ENCODE measurements at places on chromosomes 11 and 22.

DNA sequence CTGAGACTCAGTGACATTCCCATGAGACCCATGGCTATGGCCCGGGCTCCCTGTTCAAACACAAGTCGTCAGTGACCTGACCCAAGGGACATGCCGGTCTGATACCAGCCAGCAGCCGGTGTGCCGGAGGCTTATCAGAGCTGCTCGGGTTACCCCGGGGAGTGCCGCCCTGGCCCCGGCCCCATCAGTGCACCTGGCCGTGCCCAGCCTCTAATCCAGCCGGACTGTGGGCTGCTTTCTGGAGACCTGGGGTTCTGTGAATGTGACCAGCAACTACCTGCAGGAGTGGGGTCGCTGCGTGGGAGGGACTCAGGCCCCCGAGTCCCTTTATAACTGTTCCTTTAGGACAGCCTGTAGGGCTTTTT, 52.7 kb downstream of the LINC01488 start:
- H3K36me3 ChIP-seq, result no peaks in the 10 kb centered on the region
- no peak overlapping the region for H3K4me3 ChIP-seq
- H3K27me3 ChIP-seq, result no peaks in the 10 kb centered on the region

GRCh38 chr11:93128574-93128973, 69.2 kb downstream of the SLC36A4 start:
- no peaks in the 10 kb centered on the region for H3K36me3 ChIP-seq
- no peaks in the 10 kb centered on the region for H3K4me1 ChIP-seq
- no peak overlapping the region for H3K4me3 ChIP-seq
- peaks cover 3% of the 10 kb centered on the region for H3K27me3 ChIP-seq

- peak overlapping the region; percentile 47 for H3K4me3 ChIP-seq
- H3K36me3 ChIP-seq, result peaks cover 4% of the 10 kb centered on the region
- H3K27me3 ChIP-seq, result no peaks in the 10 kb centered on the region
- peak overlapping the region; percentile 78 for H3K27ac ChIP-seq
- H3K4me1 ChIP-seq, result peaks cover 67% of the 10 kb centered on the region
- no peak for DNase-seq
These were observed 789 bp upstream of the KDM2A start for GRCh38 chr11:67118181-67118766.

DNA sequence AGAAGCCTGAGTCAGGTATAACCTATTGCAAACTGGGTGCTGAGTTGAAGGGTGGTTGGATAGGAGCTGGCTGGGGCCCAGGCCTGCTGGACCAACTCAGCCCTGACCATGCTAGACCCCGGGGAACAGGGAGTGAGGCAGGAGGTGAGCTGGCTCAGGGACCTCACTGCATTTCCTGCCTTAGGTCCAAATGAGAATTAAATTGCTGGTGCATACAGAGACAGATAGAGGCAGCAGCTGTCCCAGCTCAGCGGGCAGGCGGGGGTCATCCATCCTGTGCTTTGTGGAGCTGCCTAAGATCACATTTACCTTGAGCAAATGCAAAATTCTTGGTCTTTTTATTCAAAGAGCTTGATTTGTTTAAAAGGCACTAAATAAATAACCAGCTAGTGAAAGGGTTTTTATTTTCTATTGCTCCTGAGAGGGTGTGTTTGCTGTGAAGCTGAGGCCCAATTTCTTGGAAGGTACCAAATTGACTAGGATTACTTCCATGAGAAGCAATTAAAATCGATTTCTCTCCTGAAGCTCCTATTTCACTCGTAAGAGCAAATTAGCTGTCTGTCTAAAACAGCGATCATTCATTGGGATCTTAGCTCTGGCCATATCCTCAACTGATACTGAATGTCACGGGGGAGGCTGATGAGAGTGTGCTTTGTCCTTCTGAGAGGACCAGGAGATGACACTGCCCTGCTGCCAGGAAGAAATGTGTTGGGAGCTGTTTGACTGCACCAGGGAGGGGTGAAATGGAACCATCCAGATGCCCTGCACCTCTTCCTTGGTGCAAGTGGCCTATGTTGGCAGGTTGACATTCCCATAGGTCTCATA, 24.9 kb downstream of the USH1C start:
- H3K36me3 ChIP-seq, result no peaks in the 10 kb centered on the region
- no peaks in the 10 kb centered on the region for H3K27me3 ChIP-seq
- H3K4me1 ChIP-seq, result no peaks in the 10 kb centered on the region
- H3K4me3 ChIP-seq, result no peak overlapping the region

DNA sequence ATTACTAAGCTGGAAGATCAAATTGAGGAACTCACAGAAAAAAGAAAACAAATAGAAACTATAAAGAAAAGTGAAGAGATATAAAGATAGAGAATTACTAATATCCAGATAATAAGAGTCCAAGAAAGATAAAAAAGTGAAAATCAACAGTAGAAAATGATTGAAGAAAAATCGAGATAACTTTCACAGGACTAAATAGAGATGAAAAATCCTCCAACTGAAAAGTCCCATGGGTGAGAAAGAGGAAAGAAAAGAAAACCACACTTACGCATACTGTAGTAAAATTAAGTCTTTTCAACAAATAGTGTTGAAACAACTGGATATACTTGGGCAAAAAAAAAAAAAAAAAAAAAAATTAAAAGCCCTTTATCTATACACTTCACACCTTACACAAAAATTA, 60.0 kb downstream of the ENTHD1 start:
- H3K27me3 ChIP-seq, result peaks cover 8% of the 10 kb centered on the region
- H3K4me3 ChIP-seq, result no peak overlapping the region
- H3K4me1 ChIP-seq, result no peaks in the 10 kb centered on the region
- no peaks in the 10 kb centered on the region for H3K36me3 ChIP-seq
- no peak overlapping the region for H3K27ac ChIP-seq
- DNase-seq, result no peak

GRCh38 chr11:18709414-18709813, 10.8 kb downstream of the TMEM86A start:
- peaks cover 18% of the 10 kb centered on the region for H3K4me1 ChIP-seq
- H3K27me3 ChIP-seq, result peaks cover 27% of the 10 kb centered on the region
- H3K4me3 ChIP-seq, result no peak overlapping the region
- no peak for DNase-seq
- no peak overlapping the region for H3K27ac ChIP-seq
- no peaks in the 10 kb centered on the region for H3K36me3 ChIP-seq

GRCh38 chr11:46590740-46591605, 2.9 kb downstream of the AMBRA1 start:
- no peak for DNase-seq
- no peak overlapping the region for H3K27ac ChIP-seq
- H3K4me1 ChIP-seq, result peaks cover 17% of the 10 kb centered on the region
- no peaks in the 10 kb centered on the region for H3K27me3 ChIP-seq

- H3K27me3 ChIP-seq, result no peaks in the 10 kb centered on the region
- H3K4me1 ChIP-seq, result no peaks in the 10 kb centered on the region
- no peak overlapping the region for H3K27ac ChIP-seq
- H3K4me3 ChIP-seq, result no peak overlapping the region
- no peak for DNase-seq
These were observed 21.7 kb downstream of the RASSF10 start for GRCh38 chr11:13030857-13031256.

DNA sequence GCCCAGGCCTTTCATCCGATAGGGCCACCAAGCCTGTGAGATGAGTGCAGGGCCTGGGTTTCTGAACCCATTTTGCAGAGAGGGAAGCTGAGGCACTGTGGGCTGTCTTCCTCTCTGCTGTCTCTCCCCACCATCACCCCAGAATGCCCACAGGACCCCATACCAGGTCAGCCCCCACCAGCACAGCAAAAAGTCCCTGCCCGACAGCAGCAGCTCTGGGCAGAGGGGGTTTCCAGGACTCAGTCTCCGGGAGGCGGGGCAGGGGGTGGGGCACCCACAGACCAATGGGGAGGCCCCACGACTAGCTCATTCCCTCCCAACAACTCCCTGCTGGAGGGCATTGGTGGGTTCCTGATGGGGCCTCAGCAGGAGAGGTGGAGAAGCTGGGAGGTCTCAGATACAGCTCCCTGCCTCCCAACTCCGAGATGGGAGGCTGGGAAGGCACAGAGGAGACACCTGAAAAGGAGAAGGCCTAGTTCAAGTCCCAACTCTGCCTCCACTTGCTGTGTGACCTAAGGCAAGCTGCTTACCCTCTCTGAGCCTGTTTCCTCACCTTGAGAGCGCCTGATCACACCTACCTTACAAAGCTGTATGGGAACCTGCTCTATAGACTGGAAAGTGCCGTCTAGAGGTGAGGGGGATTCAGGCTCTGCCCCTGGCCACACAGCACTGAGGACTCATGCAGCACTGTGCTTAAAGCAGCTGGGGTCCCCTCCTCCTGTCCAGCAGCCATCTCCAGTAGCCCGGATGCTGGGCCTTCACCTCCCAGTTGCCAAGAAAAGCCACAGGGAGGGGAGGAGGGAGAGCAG, 3.5 kb downstream of the CBX7 start:
- H3K27me3 ChIP-seq, result peaks cover 11% of the 10 kb centered on the region
- peak; percentile 40 for DNase-seq
- H3K27ac ChIP-seq, result no peak overlapping the region
- H3K4me3 ChIP-seq, result no peak overlapping the region
- peaks cover 2% of the 10 kb centered on the region for H3K36me3 ChIP-seq

- peak overlapping the region; percentile 87 for H3K27ac ChIP-seq
- H3K36me3 ChIP-seq, result no peaks in the 10 kb centered on the region
- H3K27me3 ChIP-seq, result no peaks in the 10 kb centered on the region
- H3K4me3 ChIP-seq, result no peak overlapping the region
These were observed 21.2 kb upstream of the PSMA1 start for GRCh38 chr11:14541192-14541947.

GRCh38 chr11:123692961-123693360, 38.5 kb upstream of the SCN3B start:
- DNase-seq, result no peak
- no peaks in the 10 kb centered on the region for H3K36me3 ChIP-seq
- no peak overlapping the region for H3K27ac ChIP-seq

GRCh38 chr11:46105134-46105628, 16.1 kb downstream of the PHF21A start:
- peaks cover 8% of the 10 kb centered on the region for H3K4me1 ChIP-seq
- no peak overlapping the region for H3K4me3 ChIP-seq
- no peak for DNase-seq
- H3K27me3 ChIP-seq, result no peaks in the 10 kb centered on the region

- DNase-seq, result no peak
- H3K4me3 ChIP-seq, result no peak overlapping the region
- peaks cover 9% of the 10 kb centered on the region for H3K27me3 ChIP-seq
- H3K36me3 ChIP-seq, result no peaks in the 10 kb centered on the region
These were observed 47.9 kb downstream of the ZNF280B start for GRCh38 chr22:22460635-22461034.

- H3K4me1 ChIP-seq, result peaks cover 5% of the 10 kb centered on the region
- H3K27ac ChIP-seq, result no peak overlapping the region
- H3K4me3 ChIP-seq, result no peak overlapping the region
- no peaks in the 10 kb centered on the region for H3K27me3 ChIP-seq
- H3K36me3 ChIP-seq, result no peaks in the 10 kb centered on the region
- DNase-seq, result no peak
These were observed 937 bp upstream of the C1QTNF6 start for GRCh38 chr22:37188901-37189466.

DNA sequence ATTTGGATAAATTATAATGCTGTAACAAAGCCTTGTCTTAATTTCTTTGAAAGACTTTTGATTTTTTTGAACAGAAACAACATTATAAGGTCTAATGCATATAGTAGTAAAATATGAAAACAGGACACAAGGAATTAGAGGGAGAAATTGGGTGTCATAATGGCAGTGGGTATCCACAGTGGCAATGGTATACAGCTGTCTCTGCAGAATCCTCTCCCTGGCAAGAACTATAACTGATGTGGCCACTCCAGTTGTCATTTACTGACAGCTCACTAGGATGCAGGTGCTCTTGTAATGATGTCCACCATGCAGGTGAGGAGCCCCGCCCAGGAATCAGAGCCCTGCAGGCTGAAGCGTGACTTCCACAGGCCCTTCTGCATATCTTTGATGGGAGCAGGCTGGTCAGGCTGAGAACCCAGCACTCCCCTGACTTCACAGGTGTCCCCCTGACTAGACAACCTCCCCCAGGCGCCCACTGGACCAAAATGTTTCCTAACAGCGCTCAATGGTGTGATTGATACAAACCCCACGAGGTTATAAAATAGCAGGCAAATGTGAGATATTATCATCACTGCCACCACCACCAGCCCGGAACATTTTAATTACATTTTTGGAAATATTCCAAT, 32.8 kb upstream of the SERPIND1 start:
- H3K36me3 ChIP-seq, result peaks cover 57% of the 10 kb centered on the region
- H3K4me3 ChIP-seq, result no peak overlapping the region
- no peaks in the 10 kb centered on the region for H3K27me3 ChIP-seq
- no peak for DNase-seq

GRCh38 chr22:40670058-40670457, 9.2 kb upstream of the MCHR1 start:
- no peak overlapping the region for H3K4me3 ChIP-seq
- DNase-seq, result no peak

DNA sequence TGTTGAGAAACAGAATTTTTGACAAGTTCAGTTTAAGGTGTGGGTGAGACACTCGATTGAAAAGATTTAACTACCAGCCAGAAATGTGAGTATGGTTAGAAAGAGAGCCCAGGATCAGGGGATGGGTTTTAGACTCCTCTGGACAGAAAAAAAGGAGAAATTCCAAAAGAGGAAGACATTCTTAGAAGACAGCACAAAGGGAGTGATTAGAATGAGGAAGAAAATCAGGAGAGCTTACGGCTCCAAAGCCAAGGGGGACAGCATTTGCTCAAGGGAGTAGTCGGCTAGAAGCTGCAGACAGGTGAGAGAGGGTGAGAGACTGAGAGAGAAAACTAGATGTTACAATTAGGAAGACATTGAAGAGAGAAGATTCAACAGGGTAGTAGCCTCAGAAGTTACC, 166.1 kb downstream of the ADAMTS15 start:
- DNase-seq, result peak; percentile 29
- peaks cover 49% of the 10 kb centered on the region for H3K4me1 ChIP-seq
- H3K4me3 ChIP-seq, result no peak overlapping the region
- no peak overlapping the region for H3K27ac ChIP-seq
- H3K36me3 ChIP-seq, result no peaks in the 10 kb centered on the region

DNA sequence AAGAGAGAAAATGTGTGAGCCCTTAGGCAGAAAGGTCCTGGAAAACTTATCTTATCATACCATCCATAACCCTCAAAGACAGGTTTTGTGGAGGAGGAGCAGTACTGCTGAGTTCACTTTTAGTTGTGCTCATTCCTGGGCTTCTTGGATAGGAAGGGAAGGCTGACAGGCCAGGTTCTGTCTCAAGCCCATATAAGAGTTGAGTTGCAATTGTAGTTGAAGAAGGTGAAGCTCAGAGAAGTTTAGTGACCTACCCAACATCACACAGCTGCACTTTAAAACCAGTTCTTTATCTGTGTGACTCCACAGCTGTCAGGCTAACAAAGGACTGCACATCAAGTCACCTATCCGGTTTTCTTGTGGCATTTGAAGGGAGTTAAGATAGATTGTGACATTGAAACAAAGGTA, 13.0 kb downstream of the TEAD1 start:
- no peak overlapping the region for H3K4me3 ChIP-seq
- no peak for DNase-seq
- no peaks in the 10 kb centered on the region for H3K36me3 ChIP-seq
- H3K27me3 ChIP-seq, result peaks cover 45% of the 10 kb centered on the region
- no peaks in the 10 kb centered on the region for H3K4me1 ChIP-seq

DNA sequence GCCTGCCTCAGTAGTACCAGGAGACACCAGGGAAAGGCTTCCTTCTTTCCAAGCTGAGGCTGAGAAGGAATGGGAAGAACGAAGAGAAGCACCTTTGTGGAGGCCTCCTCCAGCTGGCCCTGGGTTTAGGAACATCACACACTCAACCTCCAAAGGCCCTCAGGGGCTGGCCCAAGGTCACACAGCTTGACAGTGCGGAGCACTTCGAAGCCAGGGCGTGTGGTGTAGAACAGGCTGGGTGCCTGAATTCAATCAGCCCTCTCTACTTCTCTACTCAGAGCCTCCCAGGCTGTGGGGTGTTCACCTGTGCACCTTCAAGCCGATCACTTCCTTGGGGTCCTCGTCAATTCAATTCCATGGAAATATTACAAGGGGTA, 727 bp upstream of the CSDC2 start:
- DNase-seq, result no peak
- no peaks in the 10 kb centered on the region for H3K36me3 ChIP-seq
- H3K4me3 ChIP-seq, result no peak overlapping the region
- H3K27me3 ChIP-seq, result peaks cover 31% of the 10 kb centered on the region
